Astrocyte of the spinal cord (primary cell): ENCODE measurements at places on chromosomes 4 and X.

GRCh38 chr4:5780831-5781480 lies 70.0 kb downstream of the EVC start:
- DNase-seq = no peak

GRCh38 chr4:98557194-98557892 lies 101.1 kb downstream of the TSPAN5 start:
- DNase-seq = peak; percentile 62

GRCh38 chr4:153166716-153167501 lies 37.3 kb upstream of the TRIM2 start:
- peak; percentile 81 for DNase-seq

- DNase-seq = no peak
Measured at GRCh38 chr4:91298156-91298700, 1005.5 kb upstream of the GRID2 start.

- DNase-seq = no peak
Measured at GRCh38 chr4:52665592-52665991, 6.5 kb upstream of the USP46 start.

GRCh38 chr4:6555519-6555918 lies 19.5 kb upstream of the MAN2B2 start:
- DNase-seq = no peak

- DNase-seq = no peak
Measured at GRCh38 chr4:138426786-138427185, 184.6 kb upstream of the SLC7A11 start.

GRCh38 chr4:98466868-98467599 lies 191.4 kb downstream of the TSPAN5 start:
- DNase-seq = no peak

- peak; percentile 74 for DNase-seq
Measured at GRCh38 chr4:159002950-159003349, 99.9 kb upstream of the RAPGEF2 start.

DNA sequence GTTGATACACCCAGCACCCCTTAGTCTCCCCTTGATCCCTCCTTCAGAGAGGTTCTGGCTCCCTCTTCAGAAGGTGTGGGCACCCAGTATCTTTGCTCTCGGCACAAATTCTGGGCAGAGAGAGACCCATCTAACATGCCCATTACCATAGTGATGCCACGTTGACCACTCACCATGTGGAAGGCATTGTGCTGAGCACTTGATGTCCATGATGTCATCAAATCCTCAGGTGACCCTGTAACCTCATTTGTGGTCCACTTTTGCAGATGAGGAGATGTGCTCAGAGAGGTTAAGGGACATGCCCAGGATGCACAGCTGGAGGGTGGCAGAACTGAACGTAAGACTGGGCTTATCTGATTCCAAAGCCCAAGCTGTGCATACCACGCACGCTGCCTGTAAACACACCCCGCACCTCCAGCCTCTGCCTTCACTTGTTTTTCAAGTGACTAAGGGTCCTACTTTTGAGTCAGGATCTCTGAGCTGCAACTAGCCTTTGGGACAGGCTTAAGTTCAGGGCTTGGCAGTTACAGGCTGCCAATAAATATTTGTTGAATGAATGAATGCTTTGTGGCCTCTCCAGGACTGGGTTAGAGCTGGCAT lies 55.2 kb downstream of the HTRA3 start:
- no peak for DNase-seq
